ENCODE measurements at places on chromosomes 3 and 15.

GRCh38 chr15:57158589-57158988, 217.7 kb upstream of the CGNL1 start:
- DNase-seq: no peak

DNA sequence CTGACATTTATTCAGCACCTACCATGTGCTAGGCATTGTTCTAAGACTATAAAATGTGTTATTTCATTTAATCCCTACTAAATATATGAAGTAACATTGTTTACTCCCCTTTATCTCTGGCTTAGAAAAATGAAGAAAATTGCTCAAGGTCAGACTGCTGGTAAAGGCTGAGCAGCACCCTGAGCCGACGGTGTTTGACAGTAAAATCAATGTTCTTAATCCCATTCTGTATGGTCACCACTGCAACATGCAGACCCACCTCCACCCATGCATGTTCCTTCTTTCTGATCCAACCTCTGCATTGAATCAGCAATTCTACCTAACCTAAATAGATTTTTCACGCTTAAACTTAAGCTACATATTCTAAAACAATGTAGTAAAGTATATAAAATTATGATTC, 216.5 kb downstream of the ZBBX start:
- DNase-seq: no peak

DNA sequence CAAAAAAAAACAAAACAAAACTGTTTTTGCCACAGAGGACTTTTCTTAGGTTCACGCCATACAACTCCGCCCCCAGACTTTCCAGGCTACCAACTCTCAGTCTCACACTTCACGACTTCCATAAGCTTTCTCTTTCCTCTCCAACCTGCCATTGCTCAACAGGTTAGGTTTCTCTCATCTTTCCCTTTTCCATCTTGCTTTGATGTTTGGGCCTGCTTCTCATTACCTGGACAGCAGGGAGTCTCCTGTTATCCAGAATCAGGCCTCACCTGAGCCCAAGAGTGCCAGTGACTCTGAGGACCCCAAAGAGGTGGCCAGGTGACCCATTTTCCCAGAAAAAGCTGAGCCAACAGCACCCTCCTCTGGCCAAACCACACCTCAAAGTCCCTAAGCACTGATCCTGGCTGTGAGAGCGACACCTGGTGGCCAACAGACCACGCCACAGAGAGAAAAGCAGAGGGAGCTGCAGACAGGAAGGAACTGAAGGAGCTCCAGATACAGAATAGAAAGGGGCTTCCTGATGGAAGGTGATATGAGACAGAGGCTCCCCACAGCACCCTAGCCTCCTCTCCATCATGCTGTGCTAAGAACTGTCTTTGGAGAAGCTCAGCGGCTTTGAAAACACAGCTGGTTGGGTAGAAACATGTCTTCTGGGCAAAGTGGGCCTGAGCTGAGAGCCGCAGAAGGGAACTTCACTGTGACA, 4.0 kb downstream of the CCDC51 start:
- peak; percentile 65 for DNase-seq

DNA sequence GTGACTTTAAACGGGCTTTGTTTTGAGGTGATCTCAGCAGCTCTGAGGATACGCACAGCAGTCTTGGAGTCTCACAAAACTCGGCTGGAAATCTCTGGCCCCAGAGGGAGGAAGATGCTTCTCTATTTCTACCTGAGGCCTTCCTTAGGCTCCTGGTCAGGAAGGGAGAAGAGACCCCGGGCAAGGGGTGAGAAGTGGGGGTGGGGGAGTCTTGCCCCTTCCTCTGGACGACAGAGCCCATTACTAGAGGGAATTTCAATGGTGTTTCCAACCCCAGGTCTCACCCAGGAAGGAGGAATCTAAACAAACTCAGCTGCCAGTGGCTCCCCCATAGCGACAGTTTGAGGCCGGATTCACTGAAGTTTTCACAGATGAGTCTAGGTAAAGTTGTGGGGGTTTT, 37.4 kb upstream of the PCSK6 start:
- DNase-seq: no peak

- DNase-seq: no peak
Measured at GRCh38 chr3:99842826-99843589, 25.3 kb downstream of the CMSS1 start.

DNA sequence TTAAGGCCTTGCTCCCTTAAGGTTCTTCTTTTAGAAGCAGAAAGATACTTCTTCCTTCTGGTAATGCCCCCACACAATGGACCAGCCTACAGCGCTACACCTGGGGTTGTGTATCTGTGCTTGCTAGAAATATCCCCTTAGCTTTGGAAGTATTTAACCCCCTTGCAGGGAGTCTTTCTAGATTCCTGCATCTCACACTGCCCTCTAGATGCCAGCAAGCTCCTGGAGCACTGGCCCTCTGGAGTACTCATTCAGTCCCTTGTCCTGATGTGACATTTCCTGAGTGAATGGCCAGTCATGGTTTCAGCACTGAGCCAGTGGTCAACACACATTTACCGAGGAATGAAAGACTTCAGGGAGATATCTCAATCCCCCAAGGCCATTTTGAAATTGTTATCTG, 30.4 kb upstream of the RBP2 start:
- DNase-seq: no peak

- no peak for DNase-seq
Measured at GRCh38 chr3:43405888-43406642, 119.7 kb downstream of the SNRK start.

DNA sequence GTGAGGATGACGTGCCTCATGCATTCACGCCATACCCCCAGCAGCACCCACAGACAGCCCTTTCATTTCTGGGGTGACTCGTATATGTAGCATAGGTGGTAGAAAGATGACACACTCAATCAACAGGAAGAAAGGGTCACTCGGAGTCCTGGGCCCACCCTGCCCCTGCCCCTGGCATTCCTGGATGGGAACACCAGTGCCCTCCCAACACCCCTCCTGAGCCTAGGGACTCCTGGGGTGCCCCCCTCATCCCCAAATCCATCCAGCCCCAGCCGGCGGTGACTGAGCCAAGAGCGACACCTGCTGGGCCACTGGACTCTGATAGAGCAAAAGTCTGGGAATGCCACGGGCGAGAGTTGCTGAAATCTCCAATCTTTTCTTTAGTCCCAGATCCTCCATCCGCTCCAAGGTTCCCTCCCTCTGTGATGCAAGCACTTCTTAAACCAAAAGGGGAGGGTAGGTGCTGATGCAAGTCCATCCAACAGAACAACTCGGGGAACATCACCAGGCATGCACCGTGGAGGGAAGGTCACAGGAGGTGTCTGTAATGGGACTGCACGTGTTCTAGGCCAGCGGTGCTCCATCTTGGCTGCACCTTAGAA, 31.1 kb downstream of the ACAN start:
- DNase-seq: no peak

DNA sequence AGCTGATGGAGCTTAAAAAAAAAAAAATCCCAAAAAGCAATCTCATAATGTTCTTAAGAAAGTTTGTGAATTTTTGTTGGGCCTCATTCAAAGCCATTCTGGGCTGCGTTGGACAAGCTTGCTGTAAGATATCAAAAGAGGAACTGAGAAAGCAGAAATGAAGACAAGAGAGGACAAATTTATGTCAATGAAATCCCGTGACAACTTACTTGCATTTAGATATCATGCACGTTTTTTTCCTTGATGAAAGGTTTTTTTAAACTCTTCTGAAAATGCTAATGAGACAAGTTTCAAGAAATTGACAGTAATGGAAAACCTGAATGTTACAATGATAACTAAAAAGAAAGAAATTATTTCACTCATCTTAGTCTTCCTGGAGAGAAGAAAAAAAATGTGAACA, 662.9 kb downstream of the SQOR start:
- no peak for DNase-seq

DNA sequence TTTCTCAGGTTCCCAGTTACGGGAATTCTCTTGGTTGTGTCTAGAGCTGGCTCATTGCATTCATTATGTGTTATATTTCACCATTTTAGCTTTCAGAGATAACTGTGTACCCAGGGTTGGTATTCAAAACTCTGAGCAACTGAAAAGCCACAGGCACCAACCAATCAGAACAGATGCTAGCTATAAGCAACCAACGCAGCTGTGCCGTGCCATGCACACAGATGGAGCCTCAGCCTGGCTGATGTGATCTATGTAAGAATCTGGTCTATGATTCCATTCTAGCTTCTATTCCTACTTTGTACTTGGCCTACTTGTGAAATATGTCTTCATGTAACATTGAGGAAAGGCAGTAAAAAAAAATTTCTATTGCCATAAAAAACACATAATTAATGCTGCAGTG, 95.0 kb upstream of the CCDC80 start:
- no peak for DNase-seq

DNA sequence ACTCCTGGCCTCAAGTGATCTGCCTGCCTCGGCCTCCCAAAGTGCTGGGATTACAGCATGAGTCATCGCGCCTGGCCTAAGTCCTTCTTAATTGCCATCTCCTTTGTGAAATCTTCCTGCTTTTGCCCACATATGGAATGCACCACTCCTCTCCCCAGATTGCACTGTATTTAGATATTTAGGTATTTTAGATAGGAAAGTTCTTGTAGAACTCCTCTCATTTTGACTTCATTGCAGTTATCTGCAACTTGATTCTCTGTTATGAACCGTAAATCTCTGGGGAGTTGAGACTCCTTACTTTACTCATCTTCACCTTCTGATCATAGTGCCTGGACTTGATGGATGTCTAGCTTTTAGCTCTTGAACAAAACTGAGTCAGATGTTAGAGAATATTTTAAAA, 150.7 kb downstream of the AKAP13 start:
- no peak for DNase-seq

DNA sequence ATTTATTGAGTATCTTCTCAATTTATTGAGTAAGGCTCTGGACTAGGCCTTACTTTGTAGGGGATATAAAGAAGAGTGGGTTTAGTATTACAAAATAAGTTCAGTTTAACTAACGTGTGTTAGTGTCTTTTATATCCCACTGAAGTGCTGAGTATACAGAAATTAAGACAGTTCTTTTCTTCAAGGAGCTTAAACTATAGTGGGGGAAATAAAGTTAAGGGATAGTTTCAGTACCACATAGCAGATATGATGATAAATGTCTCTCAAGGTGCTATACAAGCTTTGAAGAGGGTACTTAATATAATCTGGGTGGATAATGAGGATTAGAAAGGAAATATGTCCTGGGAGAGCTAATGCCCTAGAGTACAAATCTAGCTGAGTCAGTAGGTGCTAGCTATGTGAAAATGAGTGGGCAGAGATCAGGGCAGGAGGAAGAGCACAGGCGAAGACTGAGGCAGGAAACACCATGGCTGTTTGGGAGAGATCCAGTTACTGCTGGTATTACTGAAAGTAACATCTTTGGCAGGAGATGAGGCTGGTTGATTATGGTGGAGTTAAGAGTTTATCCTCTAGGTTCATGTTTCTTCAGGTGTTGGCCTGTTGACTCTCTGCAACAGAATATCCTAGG, 46.0 kb downstream of the TEX9 start:
- DNase-seq: no peak

DNA sequence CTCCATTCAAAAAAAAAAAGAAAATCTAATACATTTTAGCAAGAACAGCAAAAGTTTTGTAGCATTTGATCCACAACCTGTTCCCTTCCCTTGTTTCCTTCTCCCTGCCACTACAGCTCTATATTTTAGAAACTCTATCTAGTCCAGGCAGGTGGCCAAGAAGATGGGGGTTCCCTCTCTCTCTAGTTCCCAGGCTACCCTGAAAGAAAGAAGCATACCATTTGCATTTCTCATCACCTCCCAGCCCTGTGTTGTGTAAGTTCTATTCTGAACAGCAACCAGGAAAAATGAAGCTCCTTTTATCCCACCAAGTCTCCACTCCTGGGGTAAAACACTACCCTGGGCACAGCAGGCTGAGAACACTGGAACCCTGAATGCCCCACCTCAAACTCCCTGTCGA, 100.0 kb downstream of the PCCB start:
- peak; percentile 47 for DNase-seq

DNA sequence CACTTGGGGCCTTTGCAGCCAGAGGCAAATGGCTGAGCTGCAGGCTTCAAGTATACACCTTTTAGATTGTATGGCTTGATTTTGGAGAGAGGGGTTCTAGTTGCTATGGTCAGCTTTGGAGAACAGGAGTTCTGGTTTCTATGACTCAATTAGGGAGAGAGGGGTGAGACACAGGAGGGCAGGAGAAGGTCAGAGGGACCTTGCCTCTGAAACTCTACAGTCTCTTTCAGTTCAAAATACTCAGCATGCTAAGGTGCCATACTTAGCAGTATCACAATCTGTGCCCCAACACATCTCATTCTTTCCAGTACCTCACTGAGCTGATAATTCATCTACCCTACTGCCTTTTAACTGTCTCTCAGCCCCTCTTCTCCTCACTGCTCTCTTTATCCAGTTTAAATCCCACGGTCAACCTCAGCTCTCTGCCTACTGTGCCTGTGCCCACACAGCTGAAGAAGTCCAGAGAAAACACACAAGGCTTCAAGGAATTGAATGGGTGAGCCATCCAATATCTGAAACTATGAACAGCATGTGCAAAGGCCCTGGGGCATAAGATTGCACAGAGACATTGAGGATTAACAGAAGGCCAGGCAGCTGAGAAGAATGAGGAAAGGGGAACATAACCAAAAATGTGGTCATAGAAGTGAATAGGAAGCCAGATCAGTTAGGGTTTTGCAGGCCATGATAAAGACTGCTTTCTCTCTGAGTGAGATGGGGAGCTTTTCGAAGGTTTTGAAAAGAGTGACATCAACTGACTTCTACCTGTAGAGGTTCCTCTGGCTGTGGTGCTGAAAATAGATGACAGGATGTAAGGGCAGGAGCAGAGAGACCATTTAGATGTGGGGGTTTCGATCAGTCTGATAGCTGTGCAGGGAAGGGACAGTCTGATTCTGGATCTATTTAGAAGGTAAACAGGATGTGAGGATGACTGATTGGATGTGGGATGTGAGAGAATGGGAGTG, 54.5 kb upstream of the C3orf80 start:
- no peak for DNase-seq

- DNase-seq: no peak
Measured at GRCh38 chr3:155368786-155369185, 75.3 kb upstream of the STRIT1 start.

DNA sequence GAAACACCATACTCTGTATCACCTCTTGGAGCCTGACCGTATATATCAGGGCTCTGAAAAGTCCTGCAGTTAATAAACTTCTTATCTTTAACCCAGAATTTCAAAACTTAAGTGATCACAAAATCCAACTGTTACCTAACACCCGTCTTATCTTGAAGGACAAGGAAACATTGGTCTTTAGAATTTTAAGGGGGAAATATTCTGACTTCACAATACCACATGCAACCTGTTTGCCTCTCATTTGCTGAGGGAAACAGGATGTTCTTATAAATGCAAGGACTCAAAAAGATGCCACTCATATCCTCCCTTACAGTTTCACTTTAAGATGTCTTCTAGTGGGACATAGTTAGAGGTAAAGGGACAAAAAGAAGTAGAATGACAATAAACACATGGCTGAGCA, 67.9 kb downstream of the CRTC3 start:
- no peak for DNase-seq

DNA sequence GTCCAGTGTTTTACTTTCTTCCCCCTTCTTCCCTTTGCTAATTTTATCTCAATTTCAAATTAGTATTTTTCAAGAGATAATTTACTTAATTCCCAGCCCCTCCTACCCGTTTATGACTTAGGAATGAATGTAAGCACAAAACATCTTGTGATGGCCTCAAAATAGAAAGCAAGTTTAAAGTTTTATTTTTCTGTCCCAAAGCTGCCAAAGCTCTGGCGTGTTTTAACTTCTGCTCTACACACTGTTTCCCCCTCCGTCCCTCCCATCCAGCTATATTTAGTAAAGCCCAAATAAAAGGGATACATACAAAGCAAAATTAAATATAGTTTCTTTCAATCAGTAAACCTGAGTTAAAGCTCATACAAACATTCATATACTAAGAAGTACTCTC, 59.9 kb downstream of the IGF2BP2 start:
- no peak for DNase-seq

Measured in T1000 (cell line).